ENCODE measurements at places on chromosomes 6 and 20.

DNA sequence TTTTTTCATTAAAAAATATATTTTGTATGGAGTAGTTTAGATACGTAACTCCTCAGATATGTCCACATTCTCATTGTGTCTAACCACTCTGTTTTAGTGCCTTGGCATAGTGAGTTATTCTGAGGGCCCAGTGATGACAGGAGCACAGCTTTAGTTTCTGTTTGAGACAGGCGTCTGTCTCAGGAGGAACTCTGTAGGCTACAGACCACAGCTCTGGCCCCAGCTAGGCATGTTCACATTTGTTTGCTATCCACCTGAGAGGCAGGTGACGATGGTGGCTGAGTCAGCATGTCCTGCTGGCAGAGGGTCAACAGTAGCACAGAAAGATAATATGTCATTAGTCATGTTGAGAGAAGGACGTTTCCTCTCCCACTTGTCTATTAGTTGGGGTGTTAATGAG lies 16.3 kb downstream of the LRRC1 start:
- DNase-seq = peak; percentile 42

- DNase-seq = peak; percentile 39
Observed at GRCh38 chr6:127053032-127053874, 65.2 kb upstream of the RSPO3 start.

DNA sequence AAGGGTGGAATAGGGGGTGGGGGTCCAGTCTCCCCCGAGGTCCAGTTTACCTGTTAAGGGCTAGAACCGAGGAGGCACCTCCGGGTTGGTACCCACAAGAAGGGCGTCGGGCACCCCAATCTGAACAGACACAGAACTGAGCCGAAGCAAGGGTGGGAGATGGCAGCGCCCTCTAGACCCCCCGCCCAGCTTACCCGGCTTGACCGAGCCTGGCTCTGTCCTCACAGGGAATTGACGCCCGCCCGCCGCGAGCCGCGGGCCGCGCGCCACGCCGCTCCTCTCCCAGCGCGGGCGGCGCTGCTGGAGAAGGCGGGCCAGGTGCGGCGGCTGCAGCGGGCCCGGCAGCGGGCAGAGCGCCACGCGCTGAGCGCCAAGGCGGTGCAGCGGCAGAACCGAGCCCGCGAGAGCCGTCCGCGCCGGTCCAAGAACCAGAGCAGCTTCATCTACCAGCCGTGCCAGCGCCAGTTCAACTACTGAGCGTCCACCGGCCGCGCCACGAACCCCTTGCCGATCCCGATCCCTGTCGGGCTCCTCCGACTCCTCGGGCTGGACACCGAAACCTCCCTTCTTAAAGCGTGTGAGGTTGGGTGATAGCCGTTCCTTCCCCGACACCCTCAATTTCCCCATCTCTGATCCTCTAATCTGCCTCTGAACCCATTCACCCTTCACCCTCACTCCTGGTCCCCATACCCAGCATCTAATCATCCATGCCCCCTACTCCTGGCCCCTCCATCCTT lies 5.9 kb downstream of the TP53INP2 start:
- no peak for DNase-seq

DNA sequence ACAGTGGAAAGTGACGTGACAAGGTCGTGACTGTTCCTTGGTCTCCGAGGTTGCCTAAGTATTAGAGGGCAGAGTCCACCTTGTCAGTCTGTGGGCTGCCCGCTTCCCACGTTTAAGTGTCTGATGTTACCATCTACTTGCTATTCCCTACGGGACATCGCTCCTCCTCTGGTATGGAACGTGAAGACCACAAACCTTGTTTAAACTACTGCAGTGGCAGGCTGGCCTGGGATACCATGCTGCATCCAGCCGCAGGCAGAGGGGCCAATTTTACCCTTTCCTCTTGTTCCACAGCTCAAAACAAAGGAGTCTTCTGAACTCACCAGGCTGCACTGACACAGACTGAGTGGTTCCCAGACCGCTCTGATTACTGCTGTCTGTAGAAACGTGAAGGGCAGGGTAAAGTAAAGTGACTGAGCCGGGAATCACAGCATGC lies 275.9 kb downstream of the FOXC1 start:
- DNase-seq = no peak

DNA sequence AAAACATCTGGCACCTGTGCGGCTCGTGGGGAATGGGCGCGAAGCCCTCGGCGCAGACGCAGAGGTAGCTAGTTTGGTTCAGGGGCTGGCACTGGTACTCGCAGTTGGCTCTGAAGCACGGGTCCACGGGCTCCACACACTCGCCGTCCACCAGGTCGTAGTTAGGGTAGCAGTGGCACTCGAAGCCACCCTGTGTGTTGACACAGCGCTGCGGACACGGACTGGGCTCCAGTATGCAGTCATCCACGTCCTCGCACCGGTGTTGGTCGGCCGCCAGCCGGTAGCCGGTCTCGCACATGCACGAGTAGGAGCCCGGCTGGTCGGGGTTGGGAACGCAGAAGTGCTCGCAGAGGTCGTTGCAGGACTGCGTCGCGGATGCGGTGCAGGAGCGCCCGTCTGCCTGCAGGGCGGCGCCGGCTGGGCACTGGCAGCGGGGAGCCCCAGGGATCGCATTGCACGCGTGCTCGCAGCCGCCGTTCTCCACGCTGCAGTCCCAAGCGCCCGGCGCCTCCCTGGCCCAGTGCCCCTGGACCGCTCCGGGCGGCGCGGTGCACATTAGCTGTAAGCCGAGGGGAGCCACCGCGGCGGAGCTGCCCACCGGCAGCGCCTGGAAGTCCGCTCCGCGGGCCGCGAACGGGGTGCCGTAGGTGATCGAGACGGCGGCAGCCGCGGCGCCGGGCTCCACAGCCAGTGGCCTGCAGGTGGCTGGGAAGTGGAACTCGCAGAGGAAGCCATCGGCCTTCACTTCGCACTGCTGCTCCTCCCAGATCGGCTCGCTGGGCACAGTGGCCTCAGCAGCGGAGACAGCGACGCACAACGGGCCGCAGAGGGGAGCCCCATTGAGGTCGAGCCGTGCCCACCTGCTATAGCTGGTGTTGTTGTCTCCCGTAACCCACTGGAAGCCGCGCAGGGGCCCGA lies 930 bp downstream of the THBD start:
- DNase-seq = no peak

DNA sequence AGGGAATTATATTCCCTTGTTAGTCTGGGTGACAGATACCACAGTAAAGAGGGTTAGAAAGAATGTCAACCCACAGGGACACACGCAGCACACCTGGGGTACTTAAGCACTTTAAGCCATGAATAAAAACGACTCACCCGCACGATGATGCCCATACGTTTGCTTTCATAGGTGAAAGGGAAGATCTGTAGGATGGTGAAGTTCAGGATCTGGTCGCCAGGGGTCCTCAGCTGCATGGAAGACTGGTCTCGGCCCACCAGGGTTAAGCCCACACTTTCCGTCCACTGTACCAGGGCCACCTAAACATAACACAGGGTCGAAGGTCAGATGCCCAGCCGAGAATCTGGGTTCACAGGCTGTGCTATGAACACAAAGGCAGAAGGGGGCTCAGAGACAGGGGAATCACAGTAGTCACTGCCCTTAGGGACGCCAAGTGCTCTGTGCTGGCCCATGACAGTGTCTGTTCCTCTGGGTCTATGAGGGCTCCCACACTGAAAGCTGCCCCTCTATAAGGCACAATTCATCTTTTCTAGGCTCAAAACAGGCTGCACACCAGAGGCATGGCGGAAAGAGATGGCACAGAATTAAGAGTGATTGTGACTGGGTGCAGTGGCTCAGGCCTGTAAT lies 96.8 kb upstream of the NFATC2 start:
- DNase-seq = peak; percentile 41

DNA sequence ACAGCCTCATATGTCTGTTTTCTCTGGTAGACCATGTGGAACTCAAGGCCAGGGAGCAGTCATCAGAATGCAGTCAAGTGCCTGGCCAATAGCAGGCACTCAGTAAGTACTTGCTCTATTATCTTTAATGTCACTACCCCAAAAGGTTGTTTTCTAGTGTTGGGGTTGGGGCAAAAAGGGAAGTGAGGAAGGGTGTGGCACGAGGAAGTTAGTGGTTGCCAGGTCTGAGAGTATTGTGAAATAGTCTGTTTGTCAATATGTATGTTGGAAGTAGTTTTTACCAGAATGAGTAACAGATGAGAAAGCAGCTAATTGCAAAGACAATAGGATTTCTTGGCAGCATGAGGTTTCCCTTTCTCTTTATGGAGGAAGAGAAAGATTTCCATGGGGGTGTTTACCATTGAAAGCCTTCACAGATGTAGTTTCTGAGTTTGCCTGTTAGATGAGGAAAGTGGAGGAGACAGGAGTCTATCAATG lies 59.5 kb upstream of the ARMH2 start:
- no peak for DNase-seq

- DNase-seq = peak; percentile 25
Observed at GRCh38 chr6:84422380-84422968, 195.0 kb upstream of the CEP162 start.

DNA sequence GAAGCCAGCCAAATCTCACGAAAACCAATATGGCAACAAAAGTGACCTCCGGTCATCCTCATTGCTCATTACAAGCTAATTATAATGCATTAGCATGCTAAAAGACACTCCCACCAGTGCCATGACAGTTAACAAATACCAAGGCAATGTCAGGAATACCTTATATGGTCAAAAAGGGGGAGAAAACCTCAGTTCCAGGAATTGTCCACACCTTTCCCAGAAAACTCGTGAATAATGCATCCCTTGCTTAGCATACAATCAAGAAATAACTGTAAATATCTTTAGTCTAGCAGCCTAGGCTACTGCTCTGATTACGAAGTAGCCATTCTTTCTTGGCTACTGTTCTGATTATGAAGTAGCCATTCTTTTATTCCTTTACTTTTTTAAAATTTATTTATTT lies 112.5 kb upstream of the FKBP1C start:
- no peak for DNase-seq

DNA sequence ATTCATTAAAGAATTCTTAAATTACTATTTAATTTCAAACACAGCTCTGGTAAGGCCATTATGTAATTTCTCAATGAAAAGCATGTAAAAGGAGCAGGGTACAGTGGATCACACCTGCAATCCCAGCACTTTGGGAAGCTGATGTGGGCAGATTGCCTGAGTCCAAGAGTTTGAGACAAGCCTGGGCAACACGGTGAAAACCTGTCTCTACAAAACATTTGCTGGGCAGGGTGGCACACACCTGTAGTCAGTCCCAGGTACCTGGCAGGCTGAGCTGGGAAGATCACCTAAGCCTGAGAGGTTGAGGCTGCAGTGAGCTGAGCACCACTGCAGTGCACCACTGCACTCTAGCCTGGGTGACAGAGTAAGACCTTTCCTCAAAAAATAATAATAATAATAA lies 37.4 kb downstream of the MDN1 start:
- no peak for DNase-seq

DNA sequence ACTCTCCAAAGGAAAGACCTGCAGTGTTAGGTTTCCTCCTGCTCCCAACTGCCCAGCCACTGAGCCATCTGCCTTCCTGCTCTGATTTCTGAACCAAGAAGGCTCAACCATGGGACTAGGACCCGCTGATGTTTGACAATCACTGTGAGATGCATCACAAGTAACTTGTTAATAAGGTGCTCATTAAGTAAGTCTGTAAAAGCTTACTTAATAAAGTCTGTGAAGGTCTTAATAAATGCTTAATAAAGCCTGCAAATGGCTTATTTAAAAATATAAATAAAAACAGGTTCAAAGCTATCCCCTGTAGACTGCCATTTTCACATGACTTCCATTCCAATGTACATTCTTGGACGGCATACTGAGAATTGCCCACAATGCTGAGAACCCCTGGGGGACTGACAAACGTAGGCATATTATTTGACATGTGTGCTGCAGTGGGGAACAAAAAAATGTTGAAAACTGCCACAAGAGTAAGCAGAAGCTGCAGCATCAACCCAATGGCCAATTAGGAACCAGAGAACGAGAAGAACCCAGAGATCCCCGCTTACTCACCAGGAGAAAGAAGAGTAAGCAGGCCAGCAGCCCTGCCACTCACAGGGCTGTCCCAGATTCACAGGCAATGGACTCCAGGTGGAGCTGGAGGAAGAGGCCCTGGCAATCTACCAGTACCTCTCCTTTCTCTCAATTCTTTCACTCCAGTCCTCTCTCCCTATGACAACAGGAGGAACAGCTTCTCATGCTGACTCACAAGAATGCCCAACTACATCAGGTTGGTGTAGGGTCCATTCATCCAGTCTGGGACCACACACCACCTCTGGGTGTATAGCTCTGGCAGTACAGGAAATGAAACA lies 19.5 kb downstream of the KIF13A start:
- DNase-seq = no peak

GRCh38 chr20:34515484-34516246 lies 557 bp upstream of the DYNLRB1 start:
- no peak for DNase-seq

DNA sequence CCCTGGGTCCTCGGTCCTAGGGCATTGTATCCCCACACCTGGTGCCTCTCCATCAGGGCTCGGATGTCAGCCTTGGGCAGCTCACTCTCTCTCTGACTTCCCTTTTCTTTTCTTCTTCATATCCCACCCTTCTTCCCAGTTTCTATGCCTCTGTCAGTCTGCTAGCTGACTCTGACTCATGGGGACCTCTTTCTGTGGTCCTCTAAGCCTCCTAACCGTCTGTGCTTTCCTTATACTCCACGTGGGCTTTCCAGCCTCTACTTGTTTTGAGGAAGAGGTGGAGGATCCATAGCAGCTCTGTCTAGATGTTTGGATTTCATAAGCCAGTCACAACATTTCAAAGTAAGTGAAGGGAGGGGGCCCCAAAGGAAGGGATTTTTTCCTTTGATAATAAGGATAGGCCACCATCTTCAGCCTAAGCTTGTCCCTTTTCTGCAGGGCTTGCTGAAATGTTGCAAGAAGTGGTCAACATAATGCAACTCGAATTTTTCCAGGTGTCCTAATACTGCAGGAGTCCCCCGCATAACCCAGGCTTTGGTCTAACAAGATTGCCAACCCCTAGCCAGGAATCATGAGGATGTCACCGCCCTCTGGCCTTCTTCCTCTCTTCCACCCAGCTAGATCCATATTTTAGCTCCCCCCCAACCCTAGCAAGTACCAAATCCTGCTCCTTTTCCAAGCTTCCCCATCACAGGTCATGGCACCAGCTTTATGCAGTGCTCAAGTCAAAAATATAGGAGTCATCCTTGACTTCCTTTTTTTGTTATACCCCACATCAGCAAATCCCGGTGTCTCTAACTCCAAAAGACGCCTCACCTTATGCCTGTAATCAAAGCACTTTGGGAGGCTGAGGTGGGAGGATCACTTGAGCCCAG lies 8.7 kb upstream of the PLTP start:
- no peak for DNase-seq

DNA sequence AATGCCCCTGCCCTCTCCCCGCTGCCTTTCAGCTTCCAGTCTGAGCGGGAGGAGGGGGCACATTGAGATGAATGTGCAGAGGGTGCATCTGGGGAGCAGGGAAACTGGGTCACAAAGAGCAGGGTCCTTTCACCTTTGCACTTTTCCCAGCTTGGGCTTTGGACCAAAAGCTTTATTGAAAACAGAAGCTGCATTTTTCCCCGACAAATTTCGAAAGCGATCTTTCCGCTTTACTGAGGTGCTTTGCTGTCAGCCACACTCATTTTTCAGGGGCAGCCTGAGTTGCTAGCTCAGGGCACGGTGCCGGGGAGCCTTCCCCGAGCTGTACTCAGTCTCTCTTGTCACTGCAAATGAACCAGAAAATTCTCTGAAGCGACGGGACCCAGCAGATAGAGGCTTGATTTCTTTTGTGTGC lies 283.7 kb upstream of the SOX4 start:
- DNase-seq = no peak
